ENCODE measurements at places on chromosomes 12 and 14.

- DNase-seq = no peak
These were observed 193.7 kb downstream of the KIF26A start for GRCh38 chr14:104331871-104332605.

DNA sequence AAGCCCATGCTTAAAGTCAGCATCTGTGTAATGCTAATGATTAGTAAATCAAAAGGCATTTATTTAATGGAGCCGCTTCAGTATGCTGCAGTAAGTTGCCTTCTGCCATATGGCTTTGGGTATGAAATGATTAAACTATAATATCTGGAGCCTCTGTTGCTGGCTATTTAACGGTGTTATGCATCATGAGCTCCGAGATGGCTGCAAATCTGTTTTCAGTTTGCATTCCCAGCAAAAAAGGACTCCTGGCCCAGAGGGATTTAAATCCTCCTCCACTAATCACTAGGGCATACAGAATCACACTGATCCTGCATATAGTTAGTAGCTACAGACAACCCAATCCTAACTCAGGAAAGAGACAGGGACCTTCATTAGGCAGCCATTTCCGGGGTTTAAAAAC, 171.5 kb upstream of the EEA1 start:
- DNase-seq = no peak

GRCh38 chr14:20489093-20489994, 16.0 kb upstream of the RNASE10 start:
- no peak for DNase-seq

- DNase-seq = no peak
These were observed 56.2 kb upstream of the CAPRIN2 start for GRCh38 chr12:30810918-30811317.

DNA sequence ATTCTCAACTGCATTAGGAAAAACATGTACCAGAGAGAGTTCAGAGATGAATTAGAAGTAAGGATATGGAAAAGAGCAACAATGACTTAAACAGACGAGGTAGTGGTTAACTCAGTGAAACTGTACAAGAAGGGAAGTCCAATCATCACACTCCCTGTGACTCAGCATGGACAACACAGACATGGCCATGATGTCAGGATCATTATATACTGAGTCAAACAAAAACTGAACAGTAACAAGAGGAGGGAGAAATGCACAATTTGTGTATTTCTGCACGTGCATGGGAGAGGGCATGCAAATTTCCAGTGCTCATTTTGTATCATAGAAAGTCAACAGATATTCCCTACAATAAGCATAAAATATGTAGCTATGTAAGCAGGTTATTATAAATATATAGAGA, 1037.8 kb downstream of the BCL11B start:
- no peak for DNase-seq

- DNase-seq = no peak
These were observed 23.2 kb downstream of the RAP1B start for GRCh38 chr12:68633614-68634558.

DNA sequence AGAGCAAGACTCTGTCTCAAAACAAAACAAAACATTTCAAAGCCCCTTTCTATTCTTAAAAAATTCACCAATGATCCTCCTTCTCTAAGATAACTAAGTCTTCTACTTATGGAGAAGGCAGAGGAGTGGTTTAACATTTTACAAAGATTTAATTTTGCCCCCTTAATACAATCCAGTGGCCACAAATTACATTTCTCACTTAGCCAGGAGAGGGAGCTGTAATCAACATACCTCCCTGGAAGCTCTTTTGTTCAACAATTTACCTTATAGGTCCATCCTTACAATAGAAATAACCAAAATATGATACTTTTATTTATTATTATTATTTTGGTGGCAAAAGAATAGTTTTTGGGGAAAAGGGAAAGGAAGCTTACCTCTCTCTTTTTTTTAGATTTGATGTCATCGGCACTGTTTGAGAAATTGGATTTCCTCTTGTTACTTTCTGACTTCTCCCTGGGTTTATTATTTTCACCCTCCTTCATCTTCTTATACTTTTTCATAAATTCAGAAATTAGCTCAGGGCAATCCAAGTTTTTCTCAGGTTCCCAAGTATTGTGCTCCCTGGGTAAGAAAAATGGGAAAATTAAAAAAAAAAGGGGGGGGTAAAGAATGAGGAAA, 28.1 kb downstream of the CBX5 start:
- DNase-seq = no peak

DNA sequence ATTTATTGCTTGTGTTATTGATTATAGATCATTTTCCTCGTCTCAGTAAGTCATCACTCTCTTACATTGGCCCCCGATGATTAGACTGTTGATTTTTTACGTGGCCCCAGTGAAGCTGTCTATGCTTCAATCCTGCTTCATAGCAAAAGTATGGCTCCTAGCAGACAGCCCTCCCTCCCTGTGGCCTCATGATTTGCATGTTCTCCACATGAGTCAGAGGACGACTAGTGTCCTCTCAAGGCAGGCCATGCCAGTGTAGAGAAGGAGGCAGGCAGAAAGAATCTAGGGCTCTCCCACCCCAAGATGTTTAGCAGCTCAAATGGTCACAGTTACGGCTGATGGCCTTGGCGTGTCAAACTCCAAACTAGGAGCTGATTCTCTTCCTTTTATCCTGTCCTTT, 59.6 kb downstream of the FIGNL2 start:
- no peak for DNase-seq

- DNase-seq = no peak
These were observed 18.8 kb upstream of the P2RX4 start for GRCh38 chr12:121191151-121191550.

DNA sequence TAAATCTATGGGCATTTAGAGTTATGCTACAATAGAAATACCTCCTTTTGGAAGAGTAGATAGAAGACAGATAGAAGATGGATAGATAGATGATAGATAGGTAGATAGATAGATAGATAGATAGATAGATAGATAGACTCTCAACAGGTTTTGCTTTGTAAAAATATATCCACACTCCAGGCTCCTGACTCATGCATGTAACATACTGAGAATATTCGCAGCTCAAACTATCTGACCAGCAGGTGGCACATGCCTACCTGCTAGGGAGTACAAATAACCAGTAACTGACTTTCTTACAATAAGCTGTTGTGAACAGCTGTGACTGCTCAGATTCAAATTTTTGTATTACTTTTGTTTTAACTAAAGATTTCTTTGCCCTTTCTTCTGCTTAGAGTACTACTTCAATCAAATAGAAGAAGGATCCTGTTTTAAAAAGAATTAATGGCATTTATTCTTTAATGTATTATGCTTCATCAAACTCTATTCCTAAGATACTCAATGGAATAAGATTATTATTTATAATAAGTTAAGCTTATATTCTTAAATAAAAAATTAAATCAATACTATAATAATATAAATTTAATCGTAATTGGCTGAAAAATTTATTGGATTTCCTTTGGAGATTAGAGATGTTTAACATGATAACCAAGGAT, 15.8 kb upstream of the CPNE8 start:
- peak; percentile 51 for DNase-seq

GRCh38 chr12:62793256-62794217, 141.4 kb downstream of the PPM1H start:
- peak; percentile 83 for DNase-seq
